GM19239 (cell line): ENCODE measurements at places on chromosomes 3 and 15.

- no peak for DNase-seq
These were observed 93.0 kb downstream of the HHLA2 start for GRCh38 chr3:108389372-108389771.

- no peak for DNase-seq
These were observed 61.7 kb downstream of the SIDT1 start for GRCh38 chr3:113594066-113594465.

GRCh38 chr15:62391641-62392262 lies 226.7 kb upstream of the C2CD4B start:
- peak; percentile 21 for DNase-seq

DNA sequence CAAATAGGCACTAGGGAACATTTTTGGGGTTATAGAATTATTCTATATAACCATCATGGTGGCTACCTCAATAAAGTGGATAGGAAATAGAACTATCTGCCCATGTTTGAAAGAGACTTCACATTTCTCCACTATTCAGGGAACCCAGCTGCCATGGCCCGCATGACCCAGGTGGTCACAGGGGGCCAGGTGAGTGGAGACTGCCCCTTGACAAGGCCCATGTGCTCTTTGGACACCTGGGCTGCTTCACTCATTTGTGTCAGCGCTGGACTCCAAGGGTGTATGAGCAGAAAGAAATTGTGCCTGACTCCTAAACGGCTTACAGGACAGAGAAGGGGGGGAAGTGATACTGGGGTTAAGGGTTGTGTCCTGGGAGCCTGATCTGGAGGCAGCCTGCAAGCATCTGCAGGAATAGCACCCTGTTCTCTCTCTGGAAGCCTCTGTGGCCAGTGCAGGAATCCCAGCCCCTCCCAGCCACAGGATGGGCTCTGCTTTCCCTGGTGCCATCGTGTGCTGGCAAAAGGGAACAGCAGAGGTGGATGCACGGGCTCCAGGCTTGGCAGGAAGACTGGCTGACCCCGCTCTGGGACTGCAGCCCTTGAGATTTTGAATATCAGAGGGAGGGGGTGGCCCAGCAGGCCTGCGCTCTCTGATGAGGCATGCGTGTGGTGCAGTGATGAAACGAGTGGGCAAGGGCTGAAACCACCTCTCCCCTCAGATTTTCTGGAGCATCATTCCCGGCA lies 9.1 kb upstream of the C3orf22 start:
- DNase-seq: no peak

- DNase-seq: no peak
These were observed 284.4 kb downstream of the FOXP1 start for GRCh38 chr3:71299160-71299559.

GRCh38 chr15:78063217-78063616 lies 14.3 kb downstream of the TBC1D2B start:
- DNase-seq: no peak

GRCh38 chr15:41843571-41843970 lies 4.9 kb downstream of the PLA2G4B start:
- no peak for DNase-seq

GRCh38 chr3:28989646-28990089 lies 291.2 kb upstream of the RBMS3 start:
- DNase-seq: no peak

DNA sequence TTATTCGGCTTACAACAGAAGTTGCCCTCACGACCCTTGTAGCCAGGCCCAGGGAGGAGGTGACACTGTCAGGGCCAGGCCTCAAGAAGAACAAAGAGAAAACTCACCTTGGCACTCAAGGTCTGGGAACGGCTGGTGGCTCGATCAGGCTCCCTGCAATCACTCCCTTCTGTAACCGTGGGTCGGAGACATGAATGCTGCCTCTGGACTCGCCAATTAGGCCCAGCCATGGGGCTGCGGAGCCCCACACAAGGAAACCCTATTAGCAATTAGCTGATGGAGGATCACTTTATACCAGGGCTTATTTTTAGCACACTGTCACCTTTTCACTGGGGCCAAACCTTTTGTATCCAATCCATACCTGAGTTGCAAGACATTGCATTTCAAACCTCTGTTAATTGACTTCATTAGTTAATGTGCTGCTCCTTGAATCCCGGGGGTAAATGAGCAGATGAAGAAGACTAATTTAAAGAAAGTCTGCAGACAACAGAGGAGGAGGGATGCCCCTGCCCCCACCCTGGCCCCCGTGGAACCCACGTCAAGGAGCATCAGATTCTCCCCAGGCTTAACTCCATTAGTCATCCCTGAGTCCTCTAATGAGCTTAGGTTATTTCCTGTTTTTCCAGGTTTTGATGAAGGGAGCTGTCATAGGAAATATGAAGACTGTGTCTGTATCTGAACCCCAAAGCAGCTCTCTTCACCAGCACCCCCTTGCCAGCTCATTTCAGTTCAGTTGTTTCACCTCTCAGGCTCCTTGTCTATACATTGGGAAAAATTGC lies 255.3 kb downstream of the RORA start:
- no peak for DNase-seq

DNA sequence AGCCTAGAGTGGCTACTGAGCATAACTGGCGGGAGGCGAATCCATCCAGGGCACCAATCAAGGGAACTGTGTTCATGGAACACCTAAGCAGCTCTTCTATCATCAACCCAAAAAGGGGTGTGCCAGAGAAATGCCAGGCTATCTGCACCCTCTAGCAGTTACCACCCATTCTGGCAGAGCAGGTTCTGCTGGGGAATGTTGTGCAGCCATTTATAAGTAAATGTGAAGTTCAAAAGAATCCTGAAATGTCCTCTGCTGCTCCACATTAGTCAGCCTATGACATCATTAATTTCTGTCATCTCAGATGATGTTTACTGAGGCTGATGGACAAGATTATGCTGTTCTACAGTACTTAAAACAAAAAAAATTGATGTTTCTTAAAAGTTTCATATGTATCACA lies 7.7 kb downstream of the SKIC8 start:
- DNase-seq: no peak

DNA sequence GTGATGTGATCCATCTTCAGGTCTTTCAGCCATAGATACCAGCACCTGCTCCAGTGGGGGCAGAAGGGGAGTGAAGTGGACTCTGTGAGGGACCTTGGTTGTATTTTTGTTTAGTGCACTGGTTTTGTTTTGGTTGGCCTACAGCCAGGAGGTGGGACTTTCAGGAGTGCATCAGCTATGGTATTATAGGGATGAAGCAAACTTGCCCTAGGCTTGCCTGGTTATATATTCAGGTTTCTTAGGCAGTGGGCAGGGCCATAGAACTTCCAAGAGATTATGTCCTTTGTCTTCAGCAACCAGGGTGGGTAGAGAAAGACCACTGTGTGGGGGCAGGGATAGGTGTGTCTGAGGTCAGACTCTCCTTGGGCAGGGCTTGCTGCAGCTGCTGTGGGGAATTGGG lies 337.3 kb upstream of the SGO1 start:
- no peak for DNase-seq

- no peak for DNase-seq
These were observed 13.4 kb upstream of the TBC1D5 start for GRCh38 chr3:17755836-17756235.

- no peak for DNase-seq
These were observed 350.1 kb upstream of the MCTP2 start for GRCh38 chr15:93881310-93881709.

DNA sequence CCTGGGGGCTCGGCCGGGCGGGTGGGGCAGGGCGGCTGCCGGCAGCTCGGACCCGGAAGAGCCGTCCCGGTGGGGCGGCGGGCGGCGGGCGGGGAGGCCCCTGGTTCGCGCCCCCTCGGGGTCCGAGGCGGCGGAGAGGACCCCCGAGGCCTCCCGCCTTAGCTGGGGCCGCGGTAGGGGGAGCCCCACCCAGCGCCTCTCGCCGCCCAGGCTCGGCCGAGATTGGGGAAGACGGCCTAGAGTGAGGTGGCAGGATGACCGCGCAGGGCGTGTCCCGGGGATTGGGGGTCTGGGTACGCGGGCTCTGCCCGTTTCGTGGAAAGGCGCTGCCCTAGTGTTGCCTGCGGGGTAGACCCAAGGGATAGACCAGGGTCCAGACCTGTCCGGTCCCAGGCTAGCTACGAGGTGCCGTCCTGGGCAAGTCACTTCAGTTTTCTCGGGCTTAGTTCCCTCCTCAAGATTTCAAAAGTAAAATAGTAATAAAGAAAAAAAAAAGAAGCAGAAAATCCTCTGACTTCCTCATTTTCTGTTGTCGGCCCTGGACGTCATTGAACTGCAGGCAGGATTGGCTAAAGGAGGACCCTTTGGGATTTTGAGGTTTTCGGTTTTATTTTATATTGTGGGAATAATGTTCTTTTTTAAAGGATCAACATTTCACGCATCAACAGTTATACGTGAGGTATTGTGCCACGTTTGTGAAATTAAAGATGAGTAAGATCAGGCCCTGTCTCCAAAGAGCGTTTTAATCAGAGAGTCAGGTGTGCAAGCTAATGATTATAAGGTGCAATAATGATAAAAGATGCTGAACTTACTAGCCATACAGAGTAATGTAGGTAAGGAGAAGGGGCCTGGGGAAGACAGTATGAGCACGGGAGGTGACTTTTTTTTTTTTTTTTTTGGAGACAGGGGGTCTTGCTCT lies 679 bp downstream of the IQGAP1 start:
- no peak for DNase-seq

DNA sequence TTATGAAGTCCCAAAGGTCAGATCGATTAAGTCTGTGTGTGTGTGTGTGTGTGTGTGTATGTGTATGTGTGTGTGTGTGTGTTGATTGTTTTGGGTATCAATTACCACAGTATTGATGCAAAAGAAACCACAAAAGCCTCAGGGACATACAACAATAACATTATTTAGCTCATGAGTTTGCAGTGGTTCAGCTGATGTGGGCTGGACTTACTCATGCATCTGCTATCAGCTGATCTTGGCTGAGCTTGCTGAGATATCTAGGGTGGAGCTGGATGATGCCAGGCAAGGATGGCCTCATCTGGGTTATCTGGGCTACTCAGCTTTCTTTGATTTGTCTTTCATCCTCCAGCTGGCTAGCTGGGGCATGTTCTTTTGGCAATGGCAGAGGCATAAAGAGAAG lies 82.4 kb upstream of the PRR23C start:
- no peak for DNase-seq

GRCh38 chr3:105323274-105323599 lies 43.5 kb upstream of the ALCAM start:
- DNase-seq: no peak

DNA sequence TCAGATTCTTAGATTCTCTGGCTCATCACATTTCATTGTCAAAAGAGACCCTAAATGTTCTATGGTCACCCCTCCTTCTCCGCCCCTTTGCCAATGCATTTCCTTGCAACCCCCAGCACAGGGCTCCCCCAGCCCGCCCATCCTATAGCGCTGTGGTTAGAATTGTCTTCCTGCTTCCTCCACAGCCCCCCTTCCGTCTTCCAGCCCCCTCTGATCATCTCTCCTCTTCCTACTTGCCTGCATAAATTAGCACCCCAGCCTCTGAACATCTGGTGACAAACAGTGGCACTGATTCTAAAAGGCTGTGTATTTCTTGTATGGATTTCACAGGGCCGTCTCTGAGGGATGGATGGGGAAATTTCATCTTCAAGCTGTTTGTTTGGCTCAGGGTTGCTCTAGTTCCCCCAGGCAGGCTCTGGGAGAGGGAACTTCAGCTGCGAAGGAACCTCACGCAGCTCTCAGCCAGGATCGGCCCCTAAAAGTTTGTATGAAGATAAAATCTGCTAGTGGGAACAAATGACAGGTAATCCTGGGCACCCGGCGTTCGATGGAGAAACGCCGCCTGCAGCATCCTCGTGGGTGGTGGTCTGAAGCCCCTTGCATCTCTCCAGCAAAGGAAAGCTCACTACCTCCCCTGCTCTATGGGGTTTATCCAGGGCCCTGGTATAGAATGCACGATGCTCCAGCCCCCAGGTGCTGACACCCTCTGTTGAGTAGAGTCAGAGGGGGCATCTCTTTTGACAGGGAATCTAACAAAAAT lies 83.0 kb downstream of the WNT7A start:
- no peak for DNase-seq

GRCh38 chr15:99165956-99166689 lies 61.2 kb downstream of the SYNM start:
- no peak for DNase-seq

GRCh38 chr3:155805204-155805801 lies 775 bp downstream of the C3orf33 start:
- DNase-seq: no peak

DNA sequence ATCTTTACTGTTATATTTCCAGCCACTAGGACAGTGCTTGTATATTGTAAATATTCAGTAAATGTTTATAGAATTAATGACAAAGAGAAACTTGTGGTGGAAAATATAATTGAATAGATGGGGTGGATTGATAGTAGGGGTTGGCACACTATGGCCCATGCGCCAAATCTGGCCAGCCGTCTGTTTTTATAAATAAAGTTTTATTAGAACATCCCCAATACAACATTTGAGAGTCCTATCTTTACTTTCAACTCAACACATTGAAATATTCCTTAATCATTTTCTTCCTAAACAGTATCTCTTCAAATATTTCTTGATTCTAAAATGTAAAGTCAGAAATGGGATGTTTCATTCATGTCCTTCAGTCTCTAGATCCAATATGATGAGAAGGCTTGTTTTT lies 45.1 kb downstream of the VPS8 start:
- no peak for DNase-seq

DNA sequence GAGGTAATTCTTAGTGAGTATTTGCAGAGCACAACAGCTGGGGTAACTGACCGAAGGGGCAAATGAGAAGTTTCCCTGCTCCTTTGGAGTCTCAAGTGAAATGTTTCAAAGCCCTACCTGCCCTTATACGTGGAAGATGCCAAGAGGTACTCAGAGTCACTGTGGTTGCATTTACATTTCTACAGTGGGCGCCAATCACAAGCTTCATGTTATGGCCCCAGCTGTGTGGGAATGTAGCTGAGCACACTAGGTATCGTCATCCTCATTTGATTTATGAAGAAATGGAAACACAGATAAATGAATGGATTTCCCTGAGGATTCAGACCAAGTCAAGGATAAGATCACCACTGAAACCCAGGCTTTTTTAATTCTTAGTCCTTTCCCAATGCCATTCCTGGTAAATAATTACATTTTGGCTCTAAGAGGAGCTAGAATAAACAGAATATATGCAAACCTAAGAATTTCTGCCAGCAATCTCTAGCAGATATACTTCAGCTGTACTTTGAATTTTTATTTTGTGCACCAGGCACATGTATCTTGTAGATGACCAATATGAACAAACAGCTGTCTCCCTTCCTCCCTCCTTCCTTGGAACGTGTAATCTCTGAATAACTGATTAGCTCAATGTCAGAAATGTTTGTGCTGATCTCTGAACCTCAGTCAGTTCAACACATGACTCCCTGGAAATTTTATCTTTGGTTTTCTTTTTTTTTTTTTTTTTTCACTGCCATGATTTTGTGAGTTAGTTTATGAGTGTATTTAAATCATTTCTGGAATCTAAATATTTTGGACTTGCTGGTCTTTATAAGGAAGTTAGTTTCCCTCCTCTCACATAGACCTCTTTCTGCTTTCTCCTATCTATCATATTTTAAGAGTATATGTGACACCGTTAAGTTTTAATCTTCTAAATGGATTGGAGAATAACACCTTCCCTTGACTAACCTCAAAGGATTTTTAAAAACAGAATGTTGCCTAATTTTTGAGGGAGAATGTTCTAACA lies 69.2 kb downstream of the MAP2K5 start:
- no peak for DNase-seq

GRCh38 chr3:9301798-9302197 lies 52.4 kb upstream of the SRGAP3 start:
- no peak for DNase-seq

- DNase-seq: no peak
These were observed 36.6 kb downstream of the ATP2B2 start for GRCh38 chr3:10468613-10469354.
